ENCODE measurements at places on chromosomes 5 and 9. TPM values are rescaled to one million over a fixed set of nuclear protein-coding genes. Genes with fewer than 3 reads are reported as not detected.

GRCh38 chr5:657570-657969 lies 35.6 kb downstream of the TPPP start:
- H3K27ac ChIP-seq, result no peak overlapping the region
- H3K4me1 ChIP-seq, result no peaks in the 10 kb centered on the region
- peaks cover 54% of the 10 kb centered on the region for H3K36me3 ChIP-seq
- no peak for DNase-seq

- peaks cover 25% of the 10 kb centered on the region for H3K4me1 ChIP-seq
- peak overlapping the region; percentile 99 for H3K27ac ChIP-seq
- no peak for DNase-seq
- H3K36me3 ChIP-seq, result no peaks in the 10 kb centered on the region
- peaks cover 60% of the 10 kb centered on the region for H3K27me3 ChIP-seq
These were observed 2.1 kb downstream of the NR4A3 start for GRCh38 chr9:99823681-99824377.

DNA sequence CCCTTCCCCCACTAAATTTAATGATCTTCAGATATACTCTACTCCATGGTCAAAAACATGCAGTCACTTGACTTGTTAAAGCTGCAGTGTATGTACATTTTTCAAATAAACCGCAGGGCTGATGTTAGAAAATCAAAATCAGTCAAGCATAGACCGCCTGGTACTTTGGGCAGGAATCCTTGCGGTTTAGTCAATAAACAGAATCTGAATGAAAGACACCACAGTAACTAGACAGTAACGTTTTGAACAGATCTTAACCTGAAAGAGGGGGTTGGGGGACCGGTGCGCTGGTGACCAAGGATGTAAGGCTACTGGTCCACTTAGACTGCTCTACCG lies 188.8 kb downstream of the BNC2 start:
- H3K4me3 ChIP-seq, result no peak overlapping the region
- H3K27ac ChIP-seq, result no peak overlapping the region
- peaks cover 4% of the 10 kb centered on the region for H3K27me3 ChIP-seq

DNA sequence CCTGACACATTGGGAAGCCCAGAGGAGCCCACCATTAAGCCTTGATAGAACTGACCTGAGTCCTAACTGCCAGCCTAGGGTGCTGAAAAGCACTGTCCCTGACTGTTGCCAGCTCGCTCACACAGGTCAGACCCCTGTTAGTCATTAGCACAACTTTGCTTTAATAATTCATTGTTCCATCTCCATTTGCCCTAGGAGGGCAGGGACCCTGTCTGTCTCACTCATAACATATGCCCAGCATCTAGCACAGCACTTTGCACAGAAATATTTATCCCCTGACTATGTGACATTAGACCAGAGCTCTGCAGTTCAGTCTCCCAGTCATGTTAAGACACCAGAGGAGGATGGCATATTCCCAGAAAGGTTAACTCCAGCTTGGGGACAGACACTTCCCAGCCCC lies 61.8 kb upstream of the STXBP1 start:
- H3K4me3 ChIP-seq, result no peak overlapping the region
- peak overlapping the region; percentile 3 for H3K27ac ChIP-seq
- H3K4me1 ChIP-seq, result peaks cover 24% of the 10 kb centered on the region
- no peak for DNase-seq
- H3K27me3 ChIP-seq, result no peaks in the 10 kb centered on the region

DNA sequence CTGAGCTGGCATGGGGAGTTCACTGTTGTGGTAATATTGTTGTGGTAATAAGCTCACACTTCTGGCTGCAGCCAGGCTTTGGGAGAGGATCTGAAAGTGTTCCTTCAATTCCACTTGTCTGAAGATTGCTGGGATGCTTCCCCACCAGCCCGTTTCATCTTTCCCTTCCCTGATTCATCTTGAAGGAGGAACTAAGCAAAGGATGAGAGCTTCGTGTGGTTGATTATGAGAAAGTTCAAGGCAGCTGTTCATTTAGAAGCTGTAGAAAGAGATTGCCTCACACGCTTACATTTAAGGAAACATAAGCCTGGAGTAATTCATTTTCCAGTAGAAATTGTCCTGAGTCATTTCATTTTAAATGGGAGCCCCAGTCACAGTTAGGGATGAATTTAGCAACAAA lies 122.4 kb upstream of the GAS1 start:
- DNase-seq, result no peak
- H3K4me3 ChIP-seq, result no peak overlapping the region
- H3K4me1 ChIP-seq, result peaks cover 4% of the 10 kb centered on the region
- no peaks in the 10 kb centered on the region for H3K36me3 ChIP-seq
- H3K27me3 ChIP-seq, result peaks cover 7% of the 10 kb centered on the region

- no peak for DNase-seq
- H3K4me3 ChIP-seq, result no peak overlapping the region
- H3K27me3 ChIP-seq, result peaks cover 8% of the 10 kb centered on the region
- H3K27ac ChIP-seq, result no peak overlapping the region
- H3K4me1 ChIP-seq, result peaks cover 11% of the 10 kb centered on the region
These were observed 33.0 kb downstream of the IRF1 start for GRCh38 chr5:132457371-132458225.

GRCh38 chr9:130058887-130059286 lies 5.2 kb downstream of the GPR107 start:
- no peaks in the 10 kb centered on the region for H3K27me3 ChIP-seq
- H3K36me3 ChIP-seq, result peaks cover 2% of the 10 kb centered on the region
- DNase-seq, result no peak
- peaks cover 4% of the 10 kb centered on the region for H3K4me1 ChIP-seq
- no peak overlapping the region for H3K4me3 ChIP-seq
- H3K27ac ChIP-seq, result no peak overlapping the region

DNA sequence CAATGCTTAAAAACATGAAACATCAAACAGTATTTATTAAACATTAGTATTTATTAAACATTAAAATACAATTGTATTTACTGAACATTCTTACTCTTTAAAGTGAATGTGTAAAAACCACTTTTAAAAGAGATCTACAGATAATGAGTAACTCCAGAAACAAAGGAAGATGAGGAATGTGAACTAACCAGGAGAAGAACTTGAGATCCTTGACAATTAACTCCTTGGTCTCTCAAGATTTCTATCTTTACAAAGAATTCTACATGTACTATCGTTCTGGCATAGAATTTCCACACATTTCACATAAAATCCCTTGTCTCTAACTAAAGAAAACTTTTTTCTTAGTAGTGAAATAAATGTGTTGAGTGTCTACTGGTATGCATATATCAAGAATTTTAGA lies 28.7 kb upstream of the IFNE start:
- H3K27me3 ChIP-seq, result no peaks in the 10 kb centered on the region
- H3K27ac ChIP-seq, result no peak overlapping the region
- peaks cover 4% of the 10 kb centered on the region for H3K36me3 ChIP-seq
- peaks cover 22% of the 10 kb centered on the region for H3K4me1 ChIP-seq
- no peak overlapping the region for H3K4me3 ChIP-seq

- H3K27ac ChIP-seq, result no peak overlapping the region
- H3K27me3 ChIP-seq, result no peaks in the 10 kb centered on the region
- H3K36me3 ChIP-seq, result no peaks in the 10 kb centered on the region
- H3K4me1 ChIP-seq, result peaks cover 11% of the 10 kb centered on the region
- no peak overlapping the region for H3K4me3 ChIP-seq
- no peak for DNase-seq
These were observed 69.1 kb upstream of the TARS1 start for GRCh38 chr5:33371660-33372059.

- H3K27me3 ChIP-seq, result no peaks in the 10 kb centered on the region
- H3K4me3 ChIP-seq, result no peak overlapping the region
- no peaks in the 10 kb centered on the region for H3K36me3 ChIP-seq
- no peak overlapping the region for H3K27ac ChIP-seq
These were observed 17.6 kb upstream of the VDAC1 start for GRCh38 chr5:134022333-134022732.

- no peaks in the 10 kb centered on the region for H3K27me3 ChIP-seq
- no peak overlapping the region for H3K4me3 ChIP-seq
- DNase-seq, result no peak
These were observed 60.5 kb downstream of the ASTN2 start for GRCh38 chr9:117354244-117354847.

DNA sequence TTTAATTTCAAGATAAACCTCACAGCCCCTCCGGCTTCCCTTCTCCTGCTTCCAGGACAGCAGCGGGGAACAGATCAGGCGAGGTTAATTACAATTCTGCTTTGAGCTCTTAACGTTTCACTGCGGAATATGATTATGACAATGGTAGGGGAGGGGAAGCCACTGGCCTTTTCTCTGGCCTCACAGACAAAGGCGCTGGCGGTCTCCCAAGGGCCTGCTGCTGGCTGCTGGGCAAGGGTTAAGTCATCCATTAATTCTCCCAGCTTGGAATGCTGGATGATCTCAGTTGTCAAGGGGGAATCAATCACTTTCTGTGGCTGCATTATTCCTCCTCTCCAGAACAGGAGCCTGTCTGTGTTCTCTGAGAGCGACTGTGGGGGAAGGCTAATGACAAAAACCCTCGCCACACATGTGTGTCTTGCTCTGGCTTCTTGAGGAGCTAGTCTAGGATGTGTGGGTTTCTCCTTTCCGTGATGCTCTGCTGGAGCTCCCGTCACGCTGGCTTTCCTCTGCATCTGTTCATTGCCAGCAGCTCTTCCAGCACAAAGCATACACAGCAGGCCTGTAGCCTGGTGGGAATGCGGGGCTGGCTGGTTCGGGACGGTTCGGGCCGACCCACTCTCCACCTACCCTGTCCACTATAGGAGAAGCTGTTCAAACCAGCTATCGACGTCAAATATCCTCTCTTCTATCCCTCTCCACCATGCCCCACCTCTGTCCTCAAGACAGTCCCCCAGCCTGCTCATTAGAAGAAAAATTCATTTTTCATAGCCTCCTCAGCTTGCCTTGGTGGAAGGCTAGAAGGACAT lies 82.8 kb downstream of the DCP2 start:
- peak overlapping the region; percentile 82 for H3K27ac ChIP-seq
- H3K4me1 ChIP-seq, result peaks cover 10% of the 10 kb centered on the region
- H3K27me3 ChIP-seq, result no peaks in the 10 kb centered on the region
- no peak overlapping the region for H3K4me3 ChIP-seq

DNA sequence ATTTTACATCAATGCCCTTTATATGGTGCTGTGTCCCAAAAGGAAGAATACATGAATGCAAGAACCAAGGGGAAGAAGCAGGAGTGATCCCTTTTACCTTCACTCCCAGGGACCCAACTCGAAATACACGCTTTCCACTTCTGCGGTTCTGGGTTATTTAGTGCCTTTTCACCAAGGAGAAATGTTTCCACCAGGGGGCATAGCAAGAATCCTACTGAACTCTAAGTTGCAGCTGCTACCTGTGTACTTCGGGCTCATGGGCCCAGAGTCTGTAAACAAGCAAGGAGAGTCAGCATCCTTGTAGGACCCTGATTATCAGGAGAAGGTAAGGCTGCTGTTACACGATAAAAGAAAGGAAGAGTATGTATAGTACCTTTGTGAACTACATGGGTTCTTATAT lies 45.7 kb downstream of the DPYSL3 start:
- H3K36me3 ChIP-seq, result no peaks in the 10 kb centered on the region
- DNase-seq, result no peak
- no peak overlapping the region for H3K4me3 ChIP-seq
- H3K4me1 ChIP-seq, result no peaks in the 10 kb centered on the region
- no peaks in the 10 kb centered on the region for H3K27me3 ChIP-seq

DNA sequence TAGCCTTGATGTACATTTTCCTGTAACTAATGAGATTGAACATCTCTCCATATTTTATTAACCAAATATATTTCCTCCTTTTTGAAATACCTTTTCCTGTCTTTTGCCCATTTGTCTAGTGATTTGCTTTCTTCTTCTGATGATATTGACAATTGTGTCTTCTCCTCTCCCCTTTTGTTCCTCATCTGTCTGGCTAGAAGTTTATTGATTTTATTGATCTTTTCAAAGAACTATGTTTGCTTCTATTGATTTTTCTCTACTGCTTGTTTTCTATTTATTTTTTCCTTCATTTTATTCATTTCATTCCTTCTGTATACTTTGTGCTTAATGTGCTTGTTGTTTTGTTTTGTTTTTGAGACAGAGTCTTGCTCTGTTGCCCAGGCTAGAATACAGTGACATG lies 181.4 kb upstream of the SMIM23 start:
- H3K4me1 ChIP-seq, result peaks cover 5% of the 10 kb centered on the region
- no peaks in the 10 kb centered on the region for H3K36me3 ChIP-seq
- no peak overlapping the region for H3K27ac ChIP-seq

- DNase-seq, result no peak
- H3K4me3 ChIP-seq, result no peak overlapping the region
- H3K27me3 ChIP-seq, result peaks cover 14% of the 10 kb centered on the region
- no peaks in the 10 kb centered on the region for H3K36me3 ChIP-seq
These were observed 143.6 kb downstream of the BOD1 start for GRCh38 chr5:173472784-173473278.

DNA sequence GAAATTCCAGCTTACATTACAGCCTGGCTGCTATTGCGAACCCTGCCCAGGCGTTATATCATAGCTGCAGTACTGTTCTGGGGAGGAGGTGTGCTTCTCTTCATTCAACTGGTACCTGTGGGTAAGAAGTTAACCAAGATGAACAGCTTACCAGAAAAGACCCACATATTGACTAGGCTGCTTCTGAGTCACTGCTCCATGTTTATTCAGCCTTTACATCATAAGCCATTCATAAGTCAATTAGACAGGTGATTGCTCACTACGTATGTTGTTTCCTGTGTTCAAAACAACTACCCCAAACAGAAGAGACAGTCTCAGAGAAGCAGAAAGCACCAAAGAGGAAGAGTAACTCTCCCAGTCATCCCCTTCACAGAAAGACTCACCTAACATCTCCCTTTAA lies 34.7 kb upstream of the SLC22A5 start:
- H3K4me1 ChIP-seq, result peaks cover 5% of the 10 kb centered on the region
- no peak for DNase-seq
- H3K27ac ChIP-seq, result no peak overlapping the region
- H3K27me3 ChIP-seq, result no peaks in the 10 kb centered on the region

- peaks cover 44% of the 10 kb centered on the region for H3K27me3 ChIP-seq
- peaks cover 2% of the 10 kb centered on the region for H3K4me1 ChIP-seq
These were observed 25.0 kb upstream of the SPTLC1 start for GRCh38 chr9:92140074-92140753.

DNA sequence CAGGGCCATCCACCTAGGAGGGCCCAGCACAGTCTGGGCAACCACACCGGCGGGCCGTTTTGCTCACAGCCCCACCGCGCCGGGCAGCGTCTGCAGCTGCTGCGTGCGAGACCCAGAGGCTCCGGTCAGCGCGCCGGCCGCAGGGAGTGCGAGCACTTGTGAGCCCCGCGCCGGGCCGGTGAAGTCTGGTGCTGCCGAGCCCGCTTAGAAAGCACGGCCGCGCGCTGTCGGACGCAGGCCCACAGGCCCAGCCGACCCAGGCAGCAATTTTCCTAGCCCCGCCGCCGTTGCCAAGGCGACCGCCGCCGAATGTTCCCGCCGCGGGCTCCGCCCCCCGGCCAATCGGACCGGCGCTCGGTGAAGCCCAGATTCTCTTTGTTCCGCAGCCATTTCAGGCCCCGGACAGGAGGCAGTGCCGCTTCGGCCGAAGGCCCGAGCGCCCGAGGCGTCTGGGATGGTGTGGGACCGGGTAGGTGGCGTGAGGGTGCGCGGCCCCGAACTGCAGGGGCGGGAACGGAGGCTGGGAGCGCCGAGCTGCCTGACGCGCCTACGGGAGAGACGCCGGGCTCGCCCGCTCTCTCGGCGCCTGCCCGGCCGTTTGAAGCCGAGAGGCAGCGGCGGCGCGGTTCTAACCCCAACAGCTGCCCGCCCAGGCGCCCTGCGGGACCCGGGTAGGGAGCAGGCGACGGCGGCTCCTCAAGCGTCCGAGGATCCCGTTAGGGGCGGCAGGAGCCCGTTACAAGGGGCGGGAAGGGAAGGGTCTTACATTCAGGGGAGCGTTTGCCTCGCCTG lies at the start of gene TNPO1:
TSS of gene TNPO1 (plus strand) at position 378 of the 792 bp plus-strand sequence. CDS start at position 455, 77 bp downstream.
- no peaks in the 10 kb centered on the region for H3K27me3 ChIP-seq
- H3K4me3 ChIP-seq, result peak within 1 kb of the TSS; percentile 99
- peak; percentile 90 for DNase-seq

The TMEM8B gene
- total RNA-seq, result 25.4 TPM

The DBH gene
- not detected for total RNA-seq

The TMEM267 gene
- 11.9 TPM for total RNA-seq

The COL15A1 gene
- total RNA-seq, result not detected

The LRRC70 gene
- total RNA-seq, result 0.77 TPM

The PCDHA11 gene
- 10.0 TPM for total RNA-seq

The SLC34A1 gene
- total RNA-seq, result not detected

The ABCA1 gene
- total RNA-seq, result 34.1 TPM
